PC-9 (cell line): ENCODE measurements at places on chromosomes 7 and 10. TPM values are rescaled to one million over a fixed set of nuclear protein-coding genes. Genes with fewer than 3 reads are reported as not detected.
A peak's percentile ranks its signal among the peaks of the same experiment; 100 is the strongest.

Gene SPDYE11
- not detected in 2 replicates for total RNA-seq

Gene EEPD1
- 6.0 and 9.4 TPM in 2 replicates for total RNA-seq

Gene NME8
- not detected in 2 replicates for total RNA-seq

Gene CYP3A7
- total RNA-seq: not detected in 2 replicates

Gene FKBP6
- total RNA-seq: not detected in 2 replicates

DNA sequence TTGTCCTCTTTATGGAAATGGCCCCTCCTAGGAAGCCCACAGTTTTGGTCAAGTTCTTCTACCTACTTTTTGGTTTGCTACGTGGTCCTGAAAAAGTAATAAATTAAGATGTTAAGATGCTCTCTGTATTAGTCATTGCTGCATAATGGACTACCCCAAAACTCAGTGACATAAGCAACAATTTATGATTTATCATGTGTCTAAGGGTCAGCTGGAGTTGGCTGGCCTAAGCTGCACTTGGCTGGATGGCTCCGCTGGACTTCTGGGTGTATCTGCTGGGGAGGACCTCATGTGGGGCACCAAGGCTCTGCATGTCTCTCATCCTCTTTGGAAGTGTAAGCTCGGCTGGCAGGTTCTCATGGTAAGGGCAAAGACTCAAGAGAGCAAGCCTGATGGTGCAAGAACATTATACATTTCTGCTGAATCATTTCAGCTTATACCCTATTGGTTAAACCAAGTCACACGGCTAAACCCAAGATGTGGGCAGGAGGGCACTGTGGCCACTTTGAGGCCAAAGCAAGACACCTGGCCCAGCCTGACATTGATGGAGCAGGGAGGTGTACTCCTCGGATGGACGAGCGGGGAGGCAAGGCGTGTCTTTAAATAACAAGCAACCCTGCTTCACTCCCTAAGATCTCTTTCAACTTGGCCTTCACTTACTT lies 47.7 kb downstream of the TBXAS1 start:
- H3K36me3 ChIP-seq: no peaks in the 10 kb centered on the region
- H3K27me3 ChIP-seq: no peaks in the 10 kb centered on the region
- H3K4me1 ChIP-seq: no peaks in the 10 kb centered on the region

DNA sequence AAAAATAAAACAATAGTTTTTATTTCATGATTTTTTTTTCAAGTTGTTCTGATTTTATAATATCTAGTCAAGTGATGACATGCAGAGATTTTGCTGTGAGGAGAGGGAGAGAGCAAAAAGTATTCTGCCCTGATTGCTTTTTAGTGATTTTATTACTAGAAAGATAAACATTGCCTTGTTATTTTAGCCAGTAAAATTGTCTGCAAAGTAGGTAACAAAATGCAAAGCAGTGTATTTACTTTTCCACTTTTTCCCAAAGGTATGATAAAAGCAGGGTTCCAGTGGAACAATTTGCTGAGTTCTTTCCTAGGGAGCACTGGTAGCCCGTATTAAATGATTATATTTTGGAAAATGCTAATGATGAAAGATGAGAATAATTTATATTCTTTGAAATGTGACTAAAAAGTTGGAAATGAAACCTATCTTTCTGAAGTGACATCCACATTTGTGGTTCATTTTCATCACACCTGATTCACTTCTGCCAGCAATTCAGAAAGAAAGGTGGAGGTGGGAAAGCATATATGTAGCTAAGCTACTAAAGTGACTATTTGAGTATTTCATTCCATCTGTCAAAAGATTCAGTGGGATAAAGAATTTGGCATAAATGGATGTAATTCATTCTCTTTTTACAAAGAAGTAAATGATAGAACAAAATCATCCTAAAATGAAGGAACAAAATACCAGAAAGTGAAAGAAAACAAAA lies 300.3 kb downstream of the ADK start:
- no peaks in the 10 kb centered on the region for H3K36me3 ChIP-seq
- H3K4me1 ChIP-seq: no peaks in the 10 kb centered on the region
- H3K27ac ChIP-seq: no peak overlapping the region
- no peak for DNase-seq
- H3K4me3 ChIP-seq: no peak overlapping the region
- H3K27me3 ChIP-seq: no peaks in the 10 kb centered on the region

GRCh38 chr10:124994573-124995473 lies 52.9 kb downstream of the ZRANB1 start:
- no peak overlapping the region for H3K4me3 ChIP-seq
- H3K27ac ChIP-seq: no peak overlapping the region
- no peaks in the 10 kb centered on the region for H3K27me3 ChIP-seq

- peak overlapping the region; percentile 76 for H3K27ac ChIP-seq
- H3K36me3 ChIP-seq: no peaks in the 10 kb centered on the region
- DNase-seq: peak; percentile 45
- H3K27me3 ChIP-seq: no peaks in the 10 kb centered on the region
These were observed 94.8 kb downstream of the CPED1 start for GRCh38 chr7:121083138-121083789.

Gene OGDHL
- not detected in 2 replicates for total RNA-seq

DNA sequence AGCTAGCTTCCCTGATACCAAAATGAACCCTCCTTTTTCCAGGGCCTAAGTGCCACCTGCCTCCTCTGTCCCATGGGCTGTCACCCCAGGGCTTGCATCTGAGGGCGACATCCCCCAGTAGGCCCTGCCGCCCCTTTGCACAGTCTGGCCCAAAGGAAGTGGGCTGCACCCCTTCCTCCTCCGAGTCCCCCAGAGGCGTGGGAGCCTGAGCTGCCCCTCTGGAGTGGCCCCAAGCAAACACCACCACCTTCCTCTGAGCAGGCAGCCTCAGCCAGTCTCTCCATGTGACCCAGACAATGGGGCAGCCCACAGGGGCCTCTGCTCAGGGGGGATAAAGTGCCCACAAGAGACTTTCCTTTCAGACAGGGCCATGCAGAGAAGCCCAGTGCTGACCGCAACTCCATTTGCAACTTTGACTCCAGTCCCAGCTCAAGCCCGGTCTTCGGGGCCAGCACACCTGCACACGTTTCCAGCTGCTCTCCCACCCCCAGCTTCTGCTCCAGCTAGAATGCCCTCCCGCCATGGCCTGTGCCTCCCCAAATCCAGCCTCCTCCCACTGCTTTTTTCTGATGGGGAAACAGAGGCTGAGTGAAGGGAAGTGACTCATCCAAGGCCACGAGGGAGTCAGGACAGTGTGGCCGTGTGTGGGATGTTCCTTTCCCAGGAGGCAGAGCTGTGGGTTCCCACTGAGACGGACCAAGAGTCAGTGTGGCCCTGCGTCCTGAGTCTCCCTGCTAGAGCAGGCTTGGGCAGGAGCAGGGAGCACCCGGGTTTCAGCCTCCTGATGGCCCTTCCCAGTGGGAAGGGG lies 111.9 kb downstream of the ZMIZ1 start:
- H3K27me3 ChIP-seq: no peaks in the 10 kb centered on the region
- DNase-seq: no peak
- no peak overlapping the region for H3K4me3 ChIP-seq
- peaks cover 30% of the 10 kb centered on the region for H3K4me1 ChIP-seq

DNA sequence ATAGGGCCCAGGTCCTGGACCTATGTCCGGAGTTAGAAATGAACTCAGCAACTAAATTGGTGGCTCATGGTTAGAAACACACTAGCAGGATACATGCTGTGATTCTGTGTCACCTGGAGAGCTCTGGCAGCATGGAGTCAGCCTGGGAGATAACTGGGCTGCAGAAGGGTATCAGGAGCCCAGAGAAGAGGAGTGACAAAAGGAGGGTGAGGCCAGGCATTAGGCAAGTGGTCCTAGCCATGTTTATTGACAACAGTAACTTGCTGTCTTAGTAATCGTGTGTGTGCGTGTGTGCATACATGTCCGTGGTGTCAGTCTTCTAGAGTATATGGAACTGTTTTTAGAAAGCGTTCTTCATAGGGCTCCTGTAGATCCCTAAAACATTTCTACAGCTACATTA lies 157.5 kb upstream of the PHYHIPL start:
- no peak overlapping the region for H3K4me3 ChIP-seq
- H3K36me3 ChIP-seq: no peaks in the 10 kb centered on the region
- H3K4me1 ChIP-seq: no peaks in the 10 kb centered on the region
- no peak overlapping the region for H3K27ac ChIP-seq
- no peaks in the 10 kb centered on the region for H3K27me3 ChIP-seq
- no peak for DNase-seq

Gene UPK3B
- 16.8 and 19.2 TPM in 2 replicates for total RNA-seq

DNA sequence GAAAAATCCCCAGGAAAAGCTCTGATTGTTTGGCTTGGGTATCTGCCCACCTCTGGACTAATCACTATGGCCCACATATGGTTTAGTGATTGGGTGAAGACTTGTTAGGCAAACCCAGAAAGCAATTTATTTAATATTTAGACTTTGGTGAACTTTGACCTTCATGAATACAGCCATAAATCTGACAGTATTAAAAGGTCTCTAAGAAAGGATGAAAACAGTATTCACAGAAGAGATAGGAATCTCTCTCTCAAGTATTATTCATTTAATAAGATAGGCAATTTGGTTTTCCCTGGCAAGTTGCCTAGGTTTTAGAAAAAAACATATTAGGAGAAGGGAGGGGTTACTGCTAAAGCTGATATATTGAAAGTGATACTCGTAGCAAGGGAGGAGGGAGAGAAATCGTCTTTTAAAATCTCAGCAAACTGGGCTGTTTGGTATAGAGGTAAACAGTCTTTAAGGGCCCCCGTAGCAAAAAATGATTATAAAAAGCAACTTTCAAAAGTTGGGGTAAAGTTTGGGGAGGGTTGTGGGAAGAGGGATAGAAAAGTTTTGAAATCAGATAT lies 57.1 kb downstream of the LSMEM1 start:
- H3K36me3 ChIP-seq: no peaks in the 10 kb centered on the region
- no peaks in the 10 kb centered on the region for H3K27me3 ChIP-seq
- H3K4me3 ChIP-seq: no peak overlapping the region
- no peak overlapping the region for H3K27ac ChIP-seq

GRCh38 chr10:55627501-55628051 lies 733.5 kb downstream of the ZWINT start:
- no peak for DNase-seq
- H3K4me1 ChIP-seq: no peaks in the 10 kb centered on the region; the same call in 1 of the 2 replicates
- no peaks in the 10 kb centered on the region for H3K27me3 ChIP-seq
- no peak overlapping the region for H3K4me3 ChIP-seq
- H3K36me3 ChIP-seq: no peaks in the 10 kb centered on the region

DNA sequence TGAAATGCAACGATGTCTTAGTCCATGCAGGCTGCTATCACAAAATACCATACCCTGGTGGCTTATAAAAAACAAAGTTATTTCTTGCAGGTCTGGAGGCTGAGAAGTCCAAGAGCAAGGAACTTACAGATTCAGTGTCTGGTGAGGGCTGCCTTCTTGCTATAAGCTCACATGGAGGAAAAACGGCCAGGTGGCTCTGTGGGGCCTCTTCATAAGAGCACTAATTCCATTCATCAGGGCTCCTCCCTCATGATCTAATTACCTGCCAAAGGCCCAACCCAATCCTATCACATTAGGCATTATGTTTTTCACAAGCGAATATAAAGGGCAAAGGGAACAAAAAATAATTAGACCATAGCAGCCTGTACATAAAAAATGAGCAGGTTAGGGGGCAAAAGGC lies 35.4 kb downstream of the PAPSS2 start:
- H3K27ac ChIP-seq: no peak overlapping the region
- no peaks in the 10 kb centered on the region for H3K27me3 ChIP-seq
- H3K36me3 ChIP-seq: no peaks in the 10 kb centered on the region
- H3K4me1 ChIP-seq: peaks cover 11% of the 10 kb centered on the region; the same call in 1 of the 2 replicates

DNA sequence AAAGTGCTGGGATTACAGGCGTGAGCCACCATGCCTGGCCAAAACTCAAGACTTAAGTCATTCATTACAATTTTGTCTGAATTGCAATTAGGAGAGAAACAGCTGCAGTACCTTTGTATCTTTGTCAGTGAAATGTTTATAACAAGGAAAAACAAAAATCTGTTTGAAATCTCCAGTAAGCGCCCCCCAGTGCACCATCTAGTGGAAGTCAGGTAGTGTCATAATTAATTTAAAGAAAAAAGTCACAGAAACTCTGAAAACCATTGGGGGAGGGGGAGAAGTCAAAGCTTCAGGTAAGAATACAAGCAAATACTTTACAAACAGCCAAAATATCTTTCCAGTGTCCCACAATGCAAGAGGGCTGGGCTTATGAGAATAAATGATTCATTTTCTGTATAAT lies 2.8 kb downstream of the MPP7 start:
- no peaks in the 10 kb centered on the region for H3K4me1 ChIP-seq
- H3K36me3 ChIP-seq: no peaks in the 10 kb centered on the region
- no peak for DNase-seq

DNA sequence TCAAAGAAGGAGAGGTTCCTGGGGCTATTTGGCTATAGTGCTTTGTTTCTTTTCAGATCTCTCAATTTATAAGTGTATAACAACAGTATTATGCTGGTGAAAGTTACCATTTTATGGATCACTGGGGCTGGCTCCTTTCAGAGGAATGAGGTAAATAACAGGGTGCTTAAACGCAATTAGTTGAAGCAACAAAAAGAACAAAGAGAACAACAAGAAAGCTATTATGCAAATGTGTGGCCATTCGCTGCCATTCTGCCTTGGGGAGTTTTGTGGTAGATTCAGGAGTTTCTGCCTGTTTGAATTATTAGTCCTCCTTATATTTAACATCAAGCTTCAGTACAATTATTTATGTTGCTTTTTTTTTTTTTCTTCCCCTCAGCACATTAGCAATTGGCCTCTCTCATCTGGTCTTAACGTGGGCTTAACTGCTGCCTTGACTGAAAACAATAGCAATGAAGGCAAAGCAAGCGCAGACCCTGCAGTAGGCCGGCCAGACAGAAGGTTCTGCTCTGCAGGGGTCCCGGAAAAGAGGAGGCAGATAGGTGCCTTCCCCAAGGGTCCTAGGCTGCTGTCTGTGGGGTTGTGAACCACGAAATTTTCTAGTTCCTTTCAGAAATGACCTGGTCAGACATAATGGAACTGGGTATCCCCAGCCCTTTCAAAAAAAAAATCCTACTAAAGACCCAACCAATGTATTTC lies 339.9 kb upstream of the PODXL start:
- H3K4me1 ChIP-seq: no peaks in the 10 kb centered on the region
- no peak for DNase-seq
- H3K27me3 ChIP-seq: peaks cover 68% of the 10 kb centered on the region
- no peaks in the 10 kb centered on the region for H3K36me3 ChIP-seq
- no peak overlapping the region for H3K4me3 ChIP-seq

Gene PYROXD2
- 28.0 and 28.2 TPM in 2 replicates for total RNA-seq

Gene CDK5
- total RNA-seq: 45.7 and 58.4 TPM in 2 replicates

DNA sequence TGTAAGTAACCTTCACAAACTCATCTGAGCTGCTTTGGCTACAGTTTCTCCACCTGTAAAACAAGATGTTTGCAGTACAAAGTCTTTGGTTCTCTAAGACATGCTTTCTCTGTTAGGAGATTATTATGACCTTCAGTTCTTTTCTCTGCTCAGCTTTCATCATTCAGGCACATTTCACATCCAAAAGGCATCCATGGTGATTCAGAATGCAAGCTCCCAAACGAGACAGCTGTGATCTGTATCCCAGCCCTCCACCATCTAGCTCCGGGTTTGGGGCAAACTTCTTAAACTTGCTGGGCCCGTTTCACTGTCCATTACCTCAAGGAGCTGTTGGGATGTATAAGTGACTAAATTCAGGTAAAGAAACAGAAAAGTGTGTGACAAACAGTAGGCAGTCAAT lies 95.8 kb upstream of the COL1A2 start:
- H3K27ac ChIP-seq: no peak overlapping the region
- peaks cover 24% of the 10 kb centered on the region for H3K4me1 ChIP-seq
- no peak for DNase-seq
- no peak overlapping the region for H3K4me3 ChIP-seq

GRCh38 chr10:132698211-132698751 lies 87.7 kb downstream of the NKX6-2 start:
- no peaks in the 10 kb centered on the region for H3K36me3 ChIP-seq
- no peaks in the 10 kb centered on the region for H3K27me3 ChIP-seq
- H3K27ac ChIP-seq: no peak overlapping the region
- no peak overlapping the region for H3K4me3 ChIP-seq
- no peak for DNase-seq

Gene SPDYE8
- not detected in 2 replicates for total RNA-seq
